ENCODE measurements at places on chromosomes 3 and 15.

GRCh38 chr15:83207009-83207659 is 489 bp downstream of the HDGFL3 start:
- DNase-seq = no peak

DNA sequence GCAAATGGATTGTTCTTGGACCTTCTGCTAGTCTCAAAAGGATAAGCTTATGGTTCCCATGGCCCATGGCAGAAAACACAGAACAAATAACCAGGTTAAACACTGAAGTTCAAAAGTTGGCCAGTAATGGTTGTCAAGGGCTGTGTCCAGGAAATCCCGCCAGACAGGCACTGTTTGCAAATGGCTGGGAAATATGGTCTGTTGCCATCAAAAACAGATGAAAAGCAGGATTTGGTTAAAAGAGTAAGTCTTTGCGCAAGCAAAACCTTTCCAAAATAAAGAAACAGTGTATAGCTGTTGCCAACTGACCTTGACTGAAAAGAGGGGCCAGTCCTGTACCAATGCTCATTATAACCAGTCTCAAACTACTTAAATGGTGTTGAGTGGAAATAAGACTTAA is 58.6 kb downstream of the WWTR1 start:
- no peak for DNase-seq

DNA sequence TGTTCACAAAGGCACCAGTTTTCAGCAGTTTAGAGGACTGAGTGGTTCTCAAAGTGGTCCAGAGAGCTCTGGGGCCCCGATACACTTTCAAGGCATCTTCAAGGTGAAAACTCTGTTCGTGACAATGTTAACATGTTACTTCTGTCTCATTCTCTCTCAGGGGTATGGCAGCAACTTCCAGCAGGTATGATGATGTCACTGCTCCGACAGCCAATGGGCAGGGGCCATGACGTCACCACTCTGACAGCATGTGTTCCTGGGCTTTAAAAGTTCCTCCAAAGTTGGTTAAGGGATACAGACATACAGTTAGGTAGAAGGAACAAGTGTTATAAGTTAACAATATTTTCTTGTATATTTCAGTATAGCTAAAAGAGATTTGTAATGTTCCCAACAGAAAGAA is 87.9 kb downstream of the KLF15 start:
- no peak for DNase-seq

DNA sequence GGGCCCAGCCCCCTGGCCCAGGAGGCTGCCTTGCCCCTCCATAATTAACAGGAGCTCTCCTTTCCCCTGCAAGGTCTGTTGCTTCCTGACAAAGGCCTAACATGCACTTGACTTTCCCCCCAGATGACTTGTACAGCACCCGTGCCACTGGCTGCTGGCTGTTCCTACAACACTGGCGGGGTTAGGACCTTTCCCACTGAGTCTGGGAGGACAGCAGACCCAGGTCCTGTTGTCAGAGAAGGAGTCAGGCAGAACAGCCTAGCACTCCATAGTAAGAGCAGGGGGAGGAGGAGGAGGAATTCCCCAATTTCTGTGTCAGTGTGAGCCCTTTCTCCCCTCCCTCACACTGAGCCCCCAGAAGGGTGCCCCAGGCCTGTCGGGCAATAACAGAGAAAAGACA is 99.2 kb downstream of the CORO2B start:
- no peak for DNase-seq

DNA sequence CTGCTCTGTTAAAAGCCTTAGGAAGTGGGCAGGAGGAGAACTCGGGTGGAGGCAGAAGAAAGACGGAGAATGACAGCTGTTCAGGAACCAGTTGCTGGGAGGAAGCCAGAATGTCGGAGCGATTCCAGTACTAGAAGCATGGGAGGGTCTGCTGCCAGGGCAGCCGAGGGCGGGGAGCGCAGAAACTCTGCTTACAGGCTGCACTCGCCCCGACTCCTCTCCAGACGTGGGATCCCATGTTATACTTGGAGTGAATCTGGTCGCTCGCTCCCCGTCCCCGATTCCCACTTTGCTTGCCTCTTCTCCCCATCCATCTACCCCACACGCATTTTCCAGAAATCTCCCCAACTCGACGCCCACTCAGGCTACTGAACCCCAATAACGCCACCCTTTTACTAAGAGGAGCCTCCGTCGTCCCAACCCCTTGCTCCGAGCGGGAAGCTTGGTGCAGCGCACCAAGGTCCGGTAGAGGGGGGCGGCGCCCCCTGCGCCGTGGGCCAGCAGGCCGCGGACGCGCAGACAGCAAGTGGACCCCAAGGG is 665 bp downstream of the GATM start:
- DNase-seq = no peak

All from NCI-H1930 (cell line).